ENCODE measurements at places on chromosomes 3 and 15.

- DNase-seq = no peak
Measured at GRCh38 chr15:78266229-78266628, 1.9 kb downstream of the DNAJA4 start.

- DNase-seq = peak; percentile 68
Measured at GRCh38 chr3:45056608-45057301, 30.7 kb downstream of the CLEC3B start.

GRCh38 chr3:127606981-127607595 is 8.9 kb downstream of the MCM2 start:
- no peak for DNase-seq

- peak; percentile 67 for DNase-seq
Measured at GRCh38 chr15:66039117-66039871, 170.0 kb downstream of the RAB11A start.

DNA sequence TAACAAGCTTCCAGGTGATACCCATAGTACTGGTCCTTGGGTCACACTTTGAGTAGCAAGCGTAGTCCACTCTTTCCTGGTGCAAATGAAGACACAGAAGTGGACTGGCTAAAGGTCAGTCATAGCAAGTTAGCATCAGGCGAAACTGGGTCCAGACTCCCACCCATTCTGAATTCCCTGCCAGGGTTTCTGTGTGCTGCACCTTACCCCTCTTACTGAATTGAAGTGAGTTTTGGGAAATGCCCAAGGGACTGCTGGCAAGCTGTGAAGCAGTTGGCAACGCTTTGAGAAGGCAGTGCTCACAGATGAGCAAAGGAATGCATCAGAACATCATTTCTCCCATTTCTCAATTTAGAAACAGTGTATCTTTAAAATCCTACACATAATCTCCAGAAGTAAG is 1.8 kb upstream of the LSG1 start:
- DNase-seq = no peak

DNA sequence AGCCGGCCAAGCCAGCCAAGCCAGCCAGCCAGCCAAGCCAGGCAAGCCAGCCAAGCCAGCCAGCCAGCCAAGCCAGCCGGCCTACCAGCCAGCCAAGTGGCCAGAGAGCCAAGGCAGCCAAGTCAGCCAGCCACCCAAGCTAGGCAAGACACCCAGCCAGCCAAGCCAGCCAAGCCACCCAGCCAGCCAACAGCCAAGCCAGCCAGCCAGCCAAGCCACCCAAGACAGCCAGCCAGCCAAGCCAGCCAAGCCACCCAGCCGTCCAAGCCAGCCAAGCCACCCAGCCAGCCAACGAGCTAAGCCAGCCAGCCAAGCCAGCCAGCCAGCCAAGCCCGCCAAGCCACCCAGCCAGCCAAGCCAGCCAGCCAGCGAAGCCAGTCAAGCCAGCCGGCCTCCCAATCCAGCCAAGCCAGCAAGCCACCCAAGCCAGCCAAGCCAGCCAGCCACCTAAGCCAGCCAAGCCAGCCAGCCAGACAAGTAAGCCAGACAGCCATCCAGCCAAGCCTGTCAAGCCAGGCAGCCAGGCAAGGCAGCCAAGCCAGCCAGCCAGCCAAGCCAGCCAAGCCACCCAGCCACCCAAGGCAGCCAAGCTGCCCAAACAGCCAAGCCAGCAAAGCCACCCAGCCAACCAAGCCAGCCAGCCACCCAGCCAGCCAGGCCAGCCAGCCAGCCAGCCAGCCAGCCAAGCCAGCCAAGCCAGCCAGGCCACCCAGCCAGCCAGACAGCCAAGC is 200.5 kb downstream of the GOLGA6L6 start:
- no peak for DNase-seq

Measured in GM23338 (cell line).